ENCODE measurements at places on chromosomes 11 and 22. TPM values are rescaled to one million over a fixed set of nuclear protein-coding genes. Genes with fewer than 3 reads are reported as not detected.

C11orf42 gene
- not detected for total RNA-seq

PRG2 gene
- total RNA-seq = not detected

TPBGL gene
- 0.54 TPM for total RNA-seq

TMEM134 gene
- total RNA-seq = 65.0 TPM

GCAT gene
- 11.2 TPM for total RNA-seq

CSF2RB gene
- total RNA-seq = not detected

FGF3 gene
- not detected for total RNA-seq

IGLL1 gene
- not detected for total RNA-seq

APOL3 gene
- 3.2 TPM for total RNA-seq

MOV10L1 gene
- 0.10 TPM for total RNA-seq

OR9I1 gene
- total RNA-seq = not detected

NPTXR gene
- 32.6 TPM for total RNA-seq

GAL3ST3 gene
- not detected for total RNA-seq

All from Panc1 (cell line).